Stimulated activated CD8-positive, alpha-beta memory T cell treated with anti-CD3 and anti-CD28 coated beads, Interleukin-7, amount 100 ng/mL, for 1 hour (primary cell): ENCODE measurements at places on chromosomes 4 and X.

GRCh38 chr4:156638334-156638733 lies 333.3 kb downstream of the PDGFC start:
- DNase-seq, result no peak

- DNase-seq, result no peak
These were observed 263.6 kb downstream of the HS3ST1 start for GRCh38 chr4:11165052-11165451.

- DNase-seq, result no peak
These were observed 56.6 kb downstream of the ABLIM2 start for GRCh38 chr4:8102076-8102355.

DNA sequence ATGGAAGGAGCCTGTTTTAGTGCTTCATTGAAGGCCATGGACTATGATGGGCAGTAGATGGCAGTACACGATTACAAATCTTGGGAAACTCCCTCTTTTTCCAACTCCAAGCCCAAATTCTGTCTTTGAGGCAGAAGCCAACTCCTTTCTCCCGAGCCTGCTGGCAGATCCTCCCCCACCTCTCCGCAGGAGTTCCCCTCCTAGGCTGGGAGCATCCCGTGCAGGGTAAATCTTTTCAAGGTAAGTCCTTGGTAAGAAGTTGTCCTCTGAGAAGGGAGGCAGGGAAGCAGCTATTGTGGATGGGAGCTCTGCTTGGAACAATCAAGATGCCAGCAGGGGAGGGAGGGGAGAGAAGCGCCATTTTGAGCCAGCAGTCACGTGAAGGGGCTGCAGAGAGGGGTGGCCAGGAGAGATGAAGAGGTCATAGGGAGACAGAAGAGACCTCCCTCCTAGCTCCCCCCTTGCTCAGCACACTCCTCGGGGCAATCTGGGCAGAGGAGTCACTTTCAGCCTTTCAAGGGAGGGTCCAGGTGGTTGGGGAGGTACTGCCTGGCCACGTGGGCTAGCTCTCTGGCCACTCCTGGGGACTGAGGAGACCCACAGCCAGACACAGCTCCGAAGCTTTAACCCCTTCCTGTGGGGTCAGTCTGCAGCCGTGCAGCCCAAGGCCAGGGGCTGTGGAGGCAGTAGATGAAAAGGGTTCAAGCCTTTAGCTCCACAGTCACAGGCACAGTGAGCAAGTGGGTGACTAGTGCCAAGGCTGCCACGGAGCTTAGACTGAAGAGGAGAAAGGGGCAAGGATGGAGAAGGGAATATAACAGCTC lies 9.6 kb downstream of the CC2D2A start:
- DNase-seq, result no peak

- no peak for DNase-seq
These were observed 4.8 kb upstream of the KIAA0232 start for GRCh38 chr4:6777636-6778281.

DNA sequence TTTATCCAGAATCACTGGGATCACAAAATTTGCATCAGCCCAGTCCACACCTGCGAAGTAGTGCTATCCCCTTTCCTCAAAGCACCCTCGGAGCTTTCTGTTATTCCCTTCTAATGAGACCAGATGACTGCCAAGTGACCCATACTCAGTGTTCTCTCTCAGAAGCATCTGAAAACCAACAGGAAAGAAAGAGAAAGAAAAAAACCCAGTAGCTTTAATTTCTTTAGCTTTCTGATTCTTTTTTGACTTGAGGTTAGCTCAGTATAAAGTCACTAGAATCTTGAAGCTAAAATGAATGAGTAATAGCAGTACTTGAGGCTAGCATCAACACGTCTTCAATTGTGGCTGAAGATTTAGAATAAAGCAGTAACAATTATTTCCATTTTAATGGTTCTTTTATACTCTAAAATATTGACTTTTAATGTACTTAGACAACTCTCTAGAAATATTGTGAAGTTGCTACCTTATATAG lies 124.4 kb downstream of the ANK2 start:
- no peak for DNase-seq

- DNase-seq, result no peak
These were observed 730.2 kb downstream of the KCTD8 start for GRCh38 chr4:43718369-43718768.

GRCh38 chr4:150217192-150217591 lies 138.9 kb downstream of the DCLK2 start:
- DNase-seq, result no peak

GRCh38 chrX:129116676-129117470 lies 406.4 kb downstream of the SMARCA1 start:
- DNase-seq, result no peak

DNA sequence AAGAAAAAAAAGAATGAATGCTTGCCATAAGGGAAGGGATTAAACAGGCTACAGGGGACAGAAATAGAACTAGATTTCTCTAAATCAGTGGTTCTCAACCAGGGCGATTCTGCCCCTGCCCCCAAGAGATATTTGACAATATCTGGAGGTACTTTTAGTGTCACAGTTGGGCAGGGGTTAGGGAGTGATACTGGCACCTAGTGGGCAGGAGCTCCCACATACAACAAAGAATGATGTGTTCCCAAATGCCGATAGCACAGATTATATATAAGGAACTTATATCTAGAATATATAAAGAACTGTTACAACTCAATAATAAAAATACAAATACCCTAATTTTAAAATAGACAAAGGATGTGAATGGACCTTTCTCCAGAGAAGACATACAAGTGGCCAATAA lies 14.7 kb downstream of the S100G start:
- no peak for DNase-seq

GRCh38 chr4:80253510-80253909 lies 13.0 kb upstream of the FGF5 start:
- no peak for DNase-seq

DNA sequence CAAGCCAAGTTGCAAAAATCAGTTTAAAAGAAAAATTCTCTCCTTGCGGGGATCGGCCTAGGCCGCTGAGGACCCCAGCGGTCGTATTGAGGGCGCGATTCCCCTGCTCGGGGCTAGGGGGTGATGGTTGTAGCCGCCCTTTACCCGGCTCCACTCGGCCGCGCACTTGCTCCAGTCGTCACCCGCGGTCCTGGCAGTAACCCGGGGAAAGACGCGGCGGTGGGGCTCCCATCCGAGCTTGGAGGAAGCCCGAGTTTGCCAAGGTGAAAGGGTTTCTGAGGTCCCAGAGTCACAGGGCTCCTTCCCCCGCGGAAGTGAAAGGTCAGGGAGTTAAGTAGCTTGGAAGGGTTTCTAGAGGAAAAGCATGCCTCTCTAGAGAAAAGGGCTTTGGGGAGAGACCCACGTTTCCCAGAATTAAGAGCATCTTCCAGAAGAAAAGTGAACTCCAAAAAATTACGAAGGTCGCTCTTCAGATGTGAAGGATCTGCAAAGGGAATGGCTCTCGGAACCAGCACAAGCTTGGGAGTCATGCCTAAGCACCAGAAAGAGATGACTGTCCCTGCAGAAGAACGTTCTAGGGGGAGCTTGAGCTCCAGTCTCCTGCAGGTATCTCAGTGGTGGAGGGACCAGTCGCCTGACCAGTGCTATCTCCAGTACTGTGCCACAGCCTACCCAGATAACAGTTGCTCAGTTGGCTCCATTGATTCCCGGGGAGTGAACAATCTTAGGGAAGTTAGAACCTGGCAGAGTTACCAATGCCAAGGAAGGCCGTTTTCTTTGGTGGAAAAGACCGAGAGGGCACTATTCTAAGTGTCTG lies 875 bp downstream of the LAP3 start:
- DNase-seq, result no peak

GRCh38 chr4:129455482-129455881 lies 359.5 kb downstream of the C4orf33 start:
- no peak for DNase-seq

DNA sequence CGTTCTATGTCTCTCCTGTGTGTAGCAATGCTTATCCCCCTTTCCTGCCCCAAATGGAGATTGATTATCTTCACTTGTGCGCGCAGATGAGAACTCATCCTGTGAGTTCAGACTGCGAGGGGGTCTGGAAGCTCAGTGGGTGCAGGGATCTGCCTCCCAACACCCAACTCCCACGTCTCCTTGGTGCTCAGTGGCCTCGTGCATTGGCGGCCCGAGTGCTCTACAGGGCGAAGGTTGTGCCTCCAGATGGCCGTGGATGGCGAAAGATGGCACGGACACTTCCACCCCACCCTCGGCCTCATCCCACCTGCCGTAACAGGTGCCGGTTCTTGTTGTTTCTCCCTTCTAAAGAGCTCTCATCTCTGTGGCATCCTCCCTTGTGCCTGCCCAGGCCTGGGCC lies 45.1 kb upstream of the SORCS2 start:
- DNase-seq, result no peak

- DNase-seq, result no peak
These were observed 389.2 kb upstream of the TENM3 start for GRCh38 chr4:181853881-181854511.
